ENCODE measurements at places on chromosomes 1 and 21.

DNA sequence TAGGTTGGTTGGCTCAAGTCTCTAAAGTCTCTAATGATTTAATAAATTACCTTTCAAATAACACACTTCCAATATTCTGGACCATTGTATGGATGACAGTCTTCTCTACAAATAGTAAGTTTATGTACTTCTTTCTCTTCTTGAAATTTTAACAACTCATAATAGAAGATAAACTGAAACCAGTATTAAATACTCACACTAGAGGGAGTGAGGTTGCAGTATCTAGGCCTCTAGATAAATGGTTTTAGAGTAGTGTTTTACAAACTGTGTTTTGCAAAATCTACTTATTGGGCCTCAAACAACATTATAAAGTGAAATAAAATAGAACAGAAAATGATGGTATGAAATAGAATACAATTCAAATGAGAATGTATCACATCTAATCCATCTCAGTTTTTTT, 479.9 kb upstream of the BRINP3 start:
- DNase-seq = no peak

GRCh38 chr1:63794939-63795378, 21.1 kb downstream of the ROR1 start:
- DNase-seq = no peak

- DNase-seq = peak; percentile 43
Observed at GRCh38 chr1:225845571-225846259, 35.8 kb downstream of the EPHX1 start.

GRCh38 chr1:91526496-91526895, 25.8 kb downstream of the CDC7 start:
- DNase-seq = no peak

- no peak for DNase-seq
Observed at GRCh38 chr1:3018051-3018471, 3.2 kb upstream of the ACTRT2 start.

- no peak for DNase-seq
Observed at GRCh38 chr1:1001057-1001783, 1.3 kb upstream of the HES4 start.

GRCh38 chr1:46465981-46466476, 23.6 kb upstream of the DMBX1 start:
- DNase-seq = no peak

- DNase-seq = no peak
Observed at GRCh38 chr1:107777664-107778047, 187.3 kb downstream of the VAV3 start.

- no peak for DNase-seq
Observed at GRCh38 chr1:151012684-151013471, 4.6 kb downstream of the PRUNE1 start.

- no peak for DNase-seq
Observed at GRCh38 chr21:34023691-34024373, 49.5 kb upstream of the MRPS6 start.

DNA sequence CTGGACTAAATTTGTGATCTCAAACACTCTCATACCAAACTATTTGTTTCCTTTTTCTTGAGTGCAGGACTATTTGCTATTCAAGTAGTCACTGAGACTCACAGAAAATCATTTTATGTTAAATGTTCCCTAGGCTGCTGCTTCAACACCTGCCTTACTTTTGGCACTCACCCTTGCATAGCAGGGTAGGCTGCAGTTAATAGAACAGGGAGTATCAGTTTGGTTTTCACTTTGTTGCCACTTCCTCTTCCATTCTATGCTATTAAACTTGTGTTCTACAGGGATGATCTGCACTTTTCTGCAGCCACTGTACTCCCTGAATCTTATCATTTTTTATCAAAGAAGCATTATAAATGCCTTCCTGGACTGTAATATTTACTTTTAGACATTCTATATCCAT, 148.7 kb upstream of the PRMT6 start:
- DNase-seq = no peak

DNA sequence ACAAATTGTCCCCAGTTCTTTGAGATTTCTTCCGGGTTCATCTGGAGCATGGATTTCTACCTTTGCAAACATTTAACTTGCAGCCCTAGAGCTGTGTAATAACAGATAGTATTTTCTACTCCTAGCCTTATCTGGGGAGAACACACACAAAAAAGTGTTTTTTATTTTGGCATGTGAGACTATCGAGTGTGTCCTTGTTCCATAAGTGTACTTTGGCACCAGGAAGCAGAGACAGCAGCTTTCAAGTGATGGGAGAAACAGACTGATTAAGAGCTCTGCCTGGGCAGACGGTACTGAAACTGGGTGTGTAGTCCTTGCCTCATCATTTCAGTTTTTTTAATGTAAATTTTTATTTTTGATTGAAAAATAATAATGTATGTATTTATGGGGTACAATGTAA, 297.4 kb downstream of the ST6GALNAC3 start:
- DNase-seq = no peak

- DNase-seq = no peak
Observed at GRCh38 chr1:93701629-93702028, 20.0 kb upstream of the BCAR3 start.

- no peak for DNase-seq
Observed at GRCh38 chr21:42013376-42013775, 3.2 kb upstream of the ZBTB21 start.

DNA sequence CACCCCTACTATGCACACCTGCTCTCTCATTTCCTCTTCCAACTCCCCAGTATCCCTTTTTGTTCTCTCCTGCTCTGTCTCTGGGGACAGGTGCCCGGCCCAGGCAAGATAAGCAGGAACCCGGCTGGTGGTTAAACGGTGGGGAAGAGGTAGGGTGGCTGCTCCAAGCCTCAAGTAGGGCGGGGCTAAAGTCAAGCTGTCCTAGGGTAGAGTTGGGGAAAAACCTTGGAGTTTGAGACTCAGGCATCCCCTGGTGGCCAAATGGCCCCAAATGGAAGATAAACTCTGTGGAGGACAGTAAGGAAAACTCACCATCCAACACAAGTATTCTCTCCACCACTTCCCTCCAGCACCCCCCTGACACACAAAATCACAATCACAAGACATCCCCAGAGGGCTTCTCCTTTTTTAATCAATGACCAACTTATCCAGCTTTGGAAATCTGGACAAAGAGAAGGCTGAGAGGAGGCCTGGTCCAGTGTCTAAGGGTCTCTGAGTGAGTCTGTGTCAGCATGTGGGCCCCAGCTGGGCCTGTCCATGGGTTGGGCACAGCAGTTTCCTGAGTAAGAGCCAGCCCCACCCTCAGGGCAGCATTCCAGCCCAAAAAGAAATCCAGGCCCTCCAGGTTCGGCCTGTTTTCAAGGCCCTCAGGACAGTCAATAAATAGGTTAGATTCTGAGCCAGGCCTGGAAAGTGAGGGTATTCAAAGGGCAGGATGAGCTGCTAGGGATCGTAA, 9.8 kb downstream of the POMGNT1 start:
- no peak for DNase-seq

- DNase-seq = no peak
Observed at GRCh38 chr1:38745476-38746401, 113.8 kb downstream of the RRAGC start.

- DNase-seq = no peak
Observed at GRCh38 chr1:220124542-220124941, 30.6 kb downstream of the IARS2 start.

DNA sequence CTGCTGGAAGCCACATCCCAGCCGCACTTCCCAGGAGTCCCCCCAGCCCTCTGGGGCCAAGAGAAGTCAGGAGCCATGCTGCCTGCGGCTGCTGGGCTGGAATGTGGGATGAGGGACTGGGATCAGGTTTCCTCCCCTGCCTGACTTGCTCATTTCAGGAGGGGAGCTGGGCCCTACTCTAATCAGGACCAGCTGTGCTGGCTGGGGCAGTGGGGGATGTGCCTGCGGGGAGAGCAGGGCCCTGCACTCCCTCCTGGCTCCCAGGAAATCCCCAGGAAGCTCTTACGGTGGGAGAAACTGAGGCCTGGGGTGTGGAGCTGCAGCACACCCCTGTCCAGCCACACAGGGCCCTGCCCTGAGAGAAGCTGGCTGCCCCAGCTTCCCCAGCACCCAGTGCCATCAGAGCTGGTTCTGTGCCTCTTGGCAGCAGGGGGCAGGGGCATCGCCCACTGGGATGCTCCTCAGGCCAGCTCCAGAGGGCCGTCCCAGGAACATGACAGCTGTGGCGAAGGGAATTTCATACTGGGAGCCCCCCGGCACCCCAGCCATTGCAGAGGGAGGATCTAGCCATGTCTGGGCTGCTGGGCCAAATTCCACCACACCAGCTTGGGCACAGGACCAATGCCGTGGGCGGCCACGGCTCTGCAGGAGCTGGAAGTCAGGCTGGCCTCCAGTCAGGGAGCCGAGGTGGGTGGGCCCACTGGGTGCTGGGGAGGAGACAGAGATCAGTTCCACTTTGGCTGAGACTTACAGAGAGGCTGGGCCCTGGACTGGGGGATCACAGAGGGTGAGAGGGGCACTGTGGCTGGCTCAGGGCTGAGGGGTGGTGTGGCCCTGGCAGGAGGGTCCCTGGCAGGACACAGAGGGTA, 21.3 kb upstream of the PRSS38 start:
- DNase-seq = no peak
